ENCODE measurements at places on chromosomes 2 and 18.
A peak's percentile ranks its signal among the peaks of the same experiment; 100 is the strongest.

DNA sequence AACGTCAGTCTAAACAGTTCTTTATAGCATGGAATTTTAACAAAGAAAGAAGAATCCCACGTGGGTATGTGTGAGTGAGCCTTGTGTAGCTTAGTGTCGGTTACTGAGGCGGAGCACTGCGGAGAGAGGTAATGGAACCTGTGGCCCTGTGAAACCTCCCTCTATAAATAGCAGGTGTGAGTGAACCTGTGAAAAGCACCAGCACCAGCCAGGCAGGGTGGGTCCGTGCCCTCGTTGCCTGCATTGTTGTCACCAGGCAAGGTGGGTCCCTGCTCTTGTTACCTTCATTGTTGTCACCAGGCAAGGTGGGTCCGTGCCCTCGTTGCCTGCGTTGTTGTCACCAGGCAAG, 4.7 kb downstream of the CTDP1 start:
- DNase-seq = no peak

- no peak for DNase-seq
Measured at GRCh38 chr2:121288454-121289231, 3.6 kb upstream of the TFCP2L1 start.

GRCh38 chr2:46521215-46521683, 41.9 kb downstream of the TMEM247 start:
- DNase-seq = peak; percentile 34

GRCh38 chr2:16103614-16104314, 163.4 kb downstream of the MYCN start:
- DNase-seq = no peak

DNA sequence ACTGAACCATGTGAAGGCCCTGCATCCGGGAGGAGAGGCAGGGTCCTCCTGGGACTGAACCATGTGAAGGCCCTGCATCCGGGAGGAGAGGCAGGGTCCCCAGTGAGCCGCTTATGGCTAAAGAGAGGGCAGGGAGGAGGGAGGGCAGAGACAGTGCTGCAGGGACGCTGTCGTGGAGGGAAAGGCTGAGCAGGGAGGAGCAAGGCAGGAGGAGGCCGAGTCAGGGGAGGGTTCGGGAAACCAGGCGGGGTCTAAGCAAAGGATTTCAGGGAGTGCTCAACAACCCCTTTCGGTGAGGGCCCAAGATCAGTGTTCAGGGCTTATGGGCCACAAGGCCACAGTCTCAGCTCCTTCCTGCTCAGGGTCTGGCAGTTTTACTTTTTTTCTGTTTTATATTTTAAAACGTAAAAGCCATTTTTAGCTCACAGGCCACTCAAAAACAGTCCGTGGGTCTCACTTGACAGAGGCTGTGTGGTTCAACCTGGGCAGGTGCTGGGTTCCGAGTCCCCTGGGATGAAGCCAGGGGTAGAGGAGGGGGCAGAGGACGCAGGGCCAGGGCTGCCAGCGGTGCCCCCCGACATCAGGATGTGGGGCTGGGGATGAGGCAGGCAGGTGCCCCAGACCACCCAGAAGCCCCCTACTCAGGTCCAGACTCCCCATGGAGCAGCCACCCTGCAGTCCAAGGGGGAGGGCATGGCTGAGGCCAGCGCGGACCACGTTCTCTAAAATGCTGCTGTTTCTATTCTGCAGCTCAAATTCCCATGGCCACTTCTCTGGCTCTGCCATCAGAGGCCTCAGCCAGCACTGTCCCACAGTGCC, 5.2 kb downstream of the TMEM18 start:
- DNase-seq = no peak

GRCh38 chr2:111667542-111668273, 216.3 kb downstream of the ANAPC1 start:
- peak; percentile 72 for DNase-seq

DNA sequence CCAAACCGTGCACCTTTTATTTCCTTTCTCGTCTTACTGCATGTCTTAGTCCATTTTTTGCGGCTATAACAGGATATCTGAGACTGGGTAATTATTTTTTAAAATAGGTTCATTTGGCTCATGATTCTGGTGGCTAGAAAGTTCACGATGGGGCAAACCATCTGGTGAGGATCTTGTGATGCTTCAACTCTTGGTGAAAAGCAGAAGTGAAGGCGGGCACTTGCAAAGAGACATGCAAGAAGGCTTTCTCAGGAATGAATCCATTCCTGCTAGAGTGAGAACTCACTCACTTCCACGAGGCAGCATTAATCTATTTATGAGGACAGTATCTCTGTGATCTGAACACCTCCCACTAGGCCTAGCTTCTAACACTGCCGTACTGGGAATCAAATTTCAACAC, 327.1 kb upstream of the RBMS1 start:
- no peak for DNase-seq

GRCh38 chr2:189933911-189934399, 128.6 kb downstream of the MSTN start:
- DNase-seq = peak; percentile 50

GRCh38 chr2:160073284-160073888, 11.0 kb upstream of the PLA2R1 start:
- no peak for DNase-seq

- no peak for DNase-seq
Measured at GRCh38 chr2:59903994-59904544, 649.4 kb downstream of the BCL11A start.

Data from AG08396 (cell line).